ENCODE measurements at places on chromosomes 4 and X.

DNA sequence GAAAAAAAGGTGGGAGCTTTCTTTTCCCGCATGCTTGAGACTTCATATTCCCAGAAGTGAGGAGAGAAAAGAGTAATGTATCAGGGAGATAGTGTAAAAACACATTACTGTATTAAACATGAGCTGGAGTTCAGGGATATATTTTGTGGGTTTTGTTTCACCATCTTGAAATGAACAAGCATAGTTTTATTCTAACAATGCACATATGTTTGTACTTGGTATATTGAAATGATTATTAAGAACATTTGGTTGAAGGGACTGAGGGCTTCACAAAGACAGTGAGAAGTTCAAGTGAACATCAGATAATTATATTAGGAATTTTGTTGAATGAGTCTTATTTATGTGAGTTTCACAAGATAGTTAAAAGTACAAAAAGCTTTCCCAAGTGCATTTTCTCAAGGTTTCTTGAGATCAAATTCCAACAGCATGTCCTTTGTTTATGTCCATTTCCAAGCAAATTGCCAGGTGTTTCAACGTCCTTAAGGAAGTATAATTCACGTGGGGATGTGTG, 368.8 kb downstream of the ANKRD50 start:
- DNase-seq = no peak

GRCh38 chr4:109218288-109218687, 84.2 kb downstream of the COL25A1 start:
- DNase-seq = no peak

- no peak for DNase-seq
These were observed 30.9 kb upstream of the GLRA3 start for GRCh38 chr4:174859904-174860303.

DNA sequence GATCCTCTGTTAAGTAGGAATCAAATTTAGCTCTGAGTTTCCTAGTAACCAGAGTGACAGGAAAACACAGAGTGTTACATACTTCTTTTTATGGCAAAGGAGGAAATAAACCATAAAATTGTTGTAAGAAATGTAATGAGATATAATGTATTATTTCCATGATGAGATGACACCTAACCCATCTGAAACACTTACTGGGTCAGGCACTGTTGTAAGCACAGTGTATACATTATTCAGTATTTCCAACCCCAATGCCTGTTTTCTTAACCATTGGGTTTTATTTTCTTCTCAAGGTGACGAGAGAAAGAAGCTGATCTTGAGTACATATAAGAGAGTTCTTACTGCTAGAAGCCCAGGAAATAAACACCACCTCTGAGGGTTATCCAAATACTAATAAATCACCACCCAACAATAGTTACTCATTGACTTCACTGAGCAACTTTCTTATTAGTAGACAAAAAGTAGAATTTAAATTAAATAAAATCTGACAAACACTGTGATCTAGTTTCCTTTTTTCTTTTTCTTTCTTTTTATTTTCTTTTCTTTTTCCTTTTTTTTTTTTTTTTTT, 4.2 kb upstream of the ENAM start:
- DNase-seq = no peak

GRCh38 chr4:149113804-149114430, 671.7 kb upstream of the NR3C2 start:
- DNase-seq = no peak

GRCh38 chr4:81954271-81954670, 419.5 kb downstream of the HNRNPD start:
- DNase-seq = no peak

DNA sequence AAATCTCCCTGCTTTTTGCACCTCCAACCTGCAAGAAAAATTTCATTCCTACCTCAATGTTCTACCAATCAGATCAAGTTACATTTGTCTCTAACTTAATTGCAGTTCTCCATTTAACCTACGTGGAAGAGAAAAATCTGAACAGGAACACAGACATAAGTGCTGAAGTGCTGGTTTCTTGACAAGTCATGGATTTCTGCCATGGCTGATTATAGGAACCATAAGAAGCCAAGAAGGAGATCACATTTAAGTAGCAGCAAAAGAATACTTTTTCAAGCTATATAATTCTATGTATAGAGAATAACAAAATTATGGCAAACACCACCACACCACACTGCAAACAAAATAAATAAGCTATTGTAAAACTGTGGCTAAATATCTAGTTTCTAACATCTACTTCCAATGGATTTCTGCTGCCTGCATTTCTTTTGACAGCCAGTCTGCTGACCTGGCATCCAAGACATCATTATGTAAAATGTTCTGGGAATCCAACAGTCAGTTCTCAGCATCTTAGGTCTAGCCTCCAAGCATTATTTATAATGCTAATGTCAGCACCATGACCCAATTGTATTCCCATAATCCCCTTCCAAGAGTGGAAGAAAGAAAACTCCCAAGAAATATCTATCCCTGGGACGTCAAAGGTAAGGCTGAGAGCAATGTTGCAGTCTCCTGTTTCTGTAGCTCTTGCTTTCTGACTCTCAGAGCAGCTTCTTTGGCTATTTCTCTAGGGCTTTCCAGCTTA, 50.8 kb upstream of the GAB1 start:
- no peak for DNase-seq

DNA sequence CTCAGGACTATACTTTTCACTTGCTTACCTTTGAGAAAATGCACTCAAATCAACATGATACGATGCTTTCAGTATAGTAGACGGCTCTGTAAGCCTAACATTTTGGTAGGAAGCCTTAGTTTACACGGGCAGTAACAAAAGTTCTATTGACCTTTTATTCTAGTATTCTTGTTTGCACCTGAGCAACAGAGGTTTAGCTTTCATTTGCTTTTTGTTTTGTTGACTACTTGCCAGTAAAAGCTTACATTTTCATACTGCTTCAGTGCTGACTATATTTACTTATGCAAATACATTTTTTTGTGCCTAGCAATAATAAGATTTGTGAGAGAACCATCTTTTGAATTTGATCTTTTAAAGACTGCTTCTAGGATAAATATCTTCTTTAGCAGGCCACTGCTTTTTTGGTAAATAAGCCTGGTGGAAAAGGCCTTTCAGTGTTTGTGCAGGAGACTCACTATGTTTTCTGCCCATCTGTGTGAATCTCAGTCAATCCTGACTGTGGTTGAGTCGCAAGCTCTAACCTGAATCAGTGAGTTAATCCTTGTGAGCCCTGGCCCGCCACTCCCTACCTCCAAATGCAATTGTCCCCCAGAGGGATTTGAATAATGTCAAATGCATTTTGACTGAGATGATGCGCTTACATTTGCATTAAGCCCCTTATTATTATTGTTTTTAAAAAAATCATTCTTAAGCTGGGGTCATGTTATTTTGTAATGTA, 21.9 kb downstream of the FHIP1A start:
- no peak for DNase-seq

DNA sequence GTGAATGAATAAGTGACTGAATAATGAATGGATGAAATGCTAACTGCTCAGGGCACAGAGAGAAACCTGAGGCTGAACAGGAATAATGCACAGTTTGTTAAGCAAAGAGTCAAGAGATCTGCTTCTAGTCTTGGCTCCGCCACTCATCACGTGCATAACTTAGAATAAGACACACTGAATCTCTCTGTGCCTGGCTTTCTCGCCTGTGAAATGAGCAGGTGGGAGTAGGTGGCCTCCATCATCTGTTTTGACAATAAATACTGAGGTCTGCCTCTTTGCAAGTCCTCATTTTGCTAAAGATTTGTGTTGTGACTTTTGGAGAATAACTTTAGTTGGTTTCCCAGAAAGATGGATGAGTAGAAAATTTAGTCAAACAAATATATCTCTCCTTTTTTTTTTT, 318.0 kb downstream of the FBXW7 start:
- no peak for DNase-seq

- DNase-seq = no peak
These were observed 120.6 kb downstream of the KDR start for GRCh38 chr4:55004831-55005230.

DNA sequence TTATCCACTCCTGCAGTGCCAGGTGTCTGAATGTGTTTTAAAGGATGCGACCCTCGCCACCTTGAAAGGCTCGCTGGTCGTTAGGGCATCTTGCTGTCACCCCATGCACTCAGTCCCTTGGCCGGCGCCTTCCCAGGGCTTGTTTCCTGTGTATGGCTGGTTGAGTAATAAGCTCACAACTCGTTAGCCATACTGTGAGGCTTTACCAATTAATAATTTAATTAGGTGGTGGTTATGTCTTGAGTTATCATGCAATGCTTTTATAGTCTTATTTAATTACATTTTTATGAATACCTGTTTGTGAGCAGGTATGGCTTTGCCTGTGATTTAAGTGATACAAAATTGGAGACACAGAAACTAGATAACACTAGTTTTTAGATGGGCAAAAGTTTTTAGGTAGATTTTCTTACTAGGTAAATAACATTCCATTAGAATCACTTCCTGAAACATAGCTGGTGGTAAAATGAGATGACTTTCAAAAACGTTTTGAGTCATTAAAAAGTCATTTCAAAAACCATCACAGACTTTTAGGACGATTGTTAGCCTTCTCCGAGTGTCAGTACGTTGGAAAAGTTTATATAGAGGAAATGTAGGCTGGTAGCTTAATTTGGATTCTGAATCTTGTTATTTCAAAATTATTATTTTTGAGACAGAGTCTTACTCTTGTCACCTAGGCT, 18.2 kb downstream of the PTTG2 start:
- DNase-seq = no peak

DNA sequence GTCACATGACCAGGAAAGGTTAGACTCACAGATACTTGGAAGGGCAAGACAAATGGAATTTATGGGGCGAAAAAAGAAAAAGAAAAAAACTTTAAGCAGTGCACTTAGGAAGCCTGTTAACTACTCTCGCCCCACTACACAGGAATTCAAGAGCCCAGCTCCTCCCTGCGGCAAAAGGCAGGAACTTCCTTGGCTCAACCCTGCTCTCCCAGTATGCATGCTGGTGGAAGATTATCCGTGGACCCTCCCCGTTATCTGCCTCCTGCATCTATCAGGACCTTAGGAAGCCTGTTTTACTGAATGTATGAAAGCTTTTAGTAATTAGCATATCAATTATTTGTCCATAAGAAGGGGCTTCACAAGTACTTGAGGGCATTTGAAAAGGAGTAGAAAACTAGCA, 40.1 kb upstream of the RPA4 start:
- DNase-seq = no peak

- DNase-seq = no peak
These were observed 1.7 kb upstream of the GPR143 start for GRCh38 chrX:9767375-9767774.

DNA sequence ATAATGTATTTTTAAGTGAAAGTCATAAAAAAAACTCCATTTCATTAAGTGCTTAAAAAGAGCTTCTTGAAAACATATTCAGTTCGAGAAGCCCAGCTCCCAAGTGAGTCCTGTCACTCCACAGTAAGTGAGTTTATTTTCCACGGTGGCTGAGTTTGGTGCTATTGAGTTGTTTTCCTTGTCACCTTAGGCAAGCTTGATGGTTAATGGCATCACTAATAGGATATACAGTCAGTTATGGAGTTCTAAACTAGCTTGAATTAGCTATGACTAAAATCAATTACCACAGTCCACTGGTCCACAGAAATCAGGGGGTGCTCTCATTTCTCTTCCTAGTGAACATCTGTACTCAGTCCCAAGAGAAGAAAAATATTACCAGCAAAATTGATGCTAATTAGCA, 1526.2 kb upstream of the IGFBP7 start:
- DNase-seq = no peak

DNA sequence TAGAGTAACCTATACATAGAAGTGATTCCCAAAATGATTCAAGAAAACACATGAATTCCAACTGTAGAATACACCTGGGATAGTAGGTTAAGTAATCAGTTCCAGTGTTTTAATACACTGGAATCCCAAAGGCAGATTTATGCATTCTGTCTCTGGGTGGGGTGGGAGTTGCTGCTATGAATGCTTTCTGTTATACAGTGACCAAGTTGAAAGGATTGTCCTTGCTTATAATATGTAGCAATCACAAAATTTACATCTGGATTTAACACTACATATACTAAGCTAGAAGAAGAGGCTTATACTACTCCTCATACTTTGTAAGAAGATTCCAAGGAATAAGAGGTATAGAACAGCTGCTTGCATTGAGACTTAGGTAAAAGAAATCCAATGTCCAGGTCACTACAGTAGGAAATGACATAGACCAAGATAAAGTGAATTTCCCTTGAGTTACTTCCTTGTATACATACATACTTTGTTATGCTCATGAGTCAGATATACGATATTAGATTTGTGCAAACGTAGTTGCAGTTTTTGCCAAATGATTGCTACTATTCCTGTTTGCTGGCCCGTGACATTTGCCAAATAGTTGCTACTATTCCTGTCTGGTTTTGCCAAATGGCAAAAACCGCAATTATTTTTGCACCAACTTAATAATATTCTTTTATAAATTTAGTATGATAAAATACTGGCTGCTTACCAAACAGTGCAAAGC, 210.5 kb upstream of the DIAPH2 start:
- no peak for DNase-seq

- DNase-seq = no peak
These were observed 68.0 kb upstream of the MAP9 start for GRCh38 chr4:155444721-155445120.

DNA sequence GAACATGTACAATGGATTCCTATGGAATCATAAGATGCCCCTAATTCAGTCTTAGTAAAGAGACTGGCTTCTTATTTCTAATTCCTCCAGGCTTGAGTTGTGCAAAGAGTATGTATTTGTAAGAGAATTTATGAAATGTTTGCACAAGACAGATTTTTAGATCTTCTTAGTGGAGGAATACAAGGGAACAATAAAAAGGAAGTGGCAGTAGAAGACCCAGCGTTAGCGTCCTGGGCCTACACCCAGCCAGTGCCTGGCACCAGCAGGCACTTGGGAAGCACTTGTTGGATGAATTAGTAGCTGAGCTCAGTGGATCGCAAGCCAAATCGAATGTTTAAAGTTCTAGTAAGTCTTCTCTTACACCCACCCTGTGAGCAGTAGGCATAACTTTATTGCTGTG, 157.4 kb downstream of the PTTG2 start:
- no peak for DNase-seq

DNA sequence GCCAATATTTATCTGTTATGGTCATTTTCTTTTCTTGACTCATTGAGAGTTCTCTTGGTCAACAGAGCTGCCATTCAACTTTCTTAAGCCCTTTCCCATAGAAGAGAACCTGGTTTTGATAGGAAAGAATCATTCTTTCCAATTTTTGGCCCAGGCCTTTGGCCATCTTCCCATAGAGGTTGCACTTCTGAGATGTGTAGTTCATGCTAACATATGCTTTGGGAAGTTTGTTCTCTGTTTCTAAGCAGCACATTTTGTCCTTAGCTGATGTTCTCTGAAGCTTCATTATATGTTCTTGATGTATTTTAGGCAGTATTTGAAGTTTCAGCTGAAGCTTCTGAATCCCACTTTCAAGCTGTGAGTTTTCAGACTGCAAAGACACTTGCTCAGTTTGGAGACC, 161.1 kb downstream of the VEGFC start:
- no peak for DNase-seq

- DNase-seq = no peak
These were observed 143.0 kb upstream of the GYPA start for GRCh38 chr4:144283526-144283925.
